ENCODE measurements at places on chromosomes 3 and 15.

DNA sequence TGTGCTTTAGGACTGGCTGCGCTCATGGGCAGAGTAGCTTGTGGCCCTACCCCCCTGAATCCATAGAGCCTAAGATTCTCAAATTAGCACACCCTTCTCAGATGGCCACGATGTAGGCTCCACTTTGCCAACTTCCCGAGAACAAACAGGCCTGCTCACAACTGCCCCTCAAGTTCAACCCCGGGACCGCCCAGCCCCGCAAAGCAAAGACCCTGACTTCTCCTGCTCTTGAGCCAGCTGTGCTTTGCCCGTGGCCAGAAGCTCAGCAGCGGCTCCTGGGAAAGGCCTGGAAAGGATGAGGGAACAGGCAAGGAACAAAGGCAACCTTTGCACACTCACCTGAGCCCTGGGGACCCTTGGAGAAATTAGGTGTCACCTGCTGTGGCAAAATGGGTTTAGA is 32.0 kb downstream of the CYP11A1 start:
- no peak for DNase-seq

- DNase-seq: peak; percentile 55
Observed at GRCh38 chr15:34821831-34822230, 26.5 kb upstream of the ACTC1 start.

GRCh38 chr15:87632364-87632763 is 624.2 kb downstream of the NTRK3 start:
- DNase-seq: no peak

GRCh38 chr3:181176601-181177000 is 187.1 kb upstream of the DNAJC19 start:
- DNase-seq: peak; percentile 44

DNA sequence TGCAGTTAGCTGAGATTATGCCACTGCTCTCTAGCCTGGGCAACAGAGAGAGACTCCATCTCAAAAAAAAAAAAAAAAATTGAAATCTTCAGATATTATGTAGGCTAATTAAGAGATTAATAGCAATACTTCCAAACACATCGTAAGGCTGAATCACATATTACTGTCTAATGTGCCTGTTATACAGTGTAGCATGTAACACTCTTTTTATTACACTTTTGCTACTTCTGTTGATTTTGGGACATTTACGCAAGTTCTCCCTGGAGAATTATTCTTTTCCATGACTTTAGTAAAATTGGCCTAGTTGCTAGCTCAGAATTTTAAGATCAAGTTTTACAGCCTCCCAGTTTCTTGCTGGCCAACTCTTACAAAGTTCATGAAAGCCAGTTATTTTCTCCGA is 605.2 kb downstream of the NAALADL2 start:
- no peak for DNase-seq

DNA sequence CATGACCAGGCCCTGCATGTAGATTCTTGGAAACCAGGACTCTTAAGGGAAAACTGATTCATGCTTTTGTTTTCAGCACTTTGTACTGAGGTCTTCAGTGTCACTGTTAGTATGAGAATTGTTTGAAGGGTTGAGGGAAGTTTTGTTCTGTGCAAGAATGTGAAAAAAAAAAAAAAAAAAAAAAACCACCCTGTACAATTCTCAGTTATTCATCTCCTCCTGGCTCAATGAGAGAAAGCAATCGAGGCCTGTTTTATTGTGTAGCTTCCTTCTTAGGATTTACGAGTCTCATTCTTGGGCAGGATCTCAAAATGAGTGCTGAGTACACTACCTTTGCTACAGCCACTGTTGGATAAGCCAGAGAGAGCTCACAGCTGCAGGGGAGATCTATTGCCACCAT is 469.5 kb downstream of the CNTN4 start:
- DNase-seq: no peak

- no peak for DNase-seq
Observed at GRCh38 chr3:52719618-52720017, 13.7 kb downstream of the SPCS1 start.

DNA sequence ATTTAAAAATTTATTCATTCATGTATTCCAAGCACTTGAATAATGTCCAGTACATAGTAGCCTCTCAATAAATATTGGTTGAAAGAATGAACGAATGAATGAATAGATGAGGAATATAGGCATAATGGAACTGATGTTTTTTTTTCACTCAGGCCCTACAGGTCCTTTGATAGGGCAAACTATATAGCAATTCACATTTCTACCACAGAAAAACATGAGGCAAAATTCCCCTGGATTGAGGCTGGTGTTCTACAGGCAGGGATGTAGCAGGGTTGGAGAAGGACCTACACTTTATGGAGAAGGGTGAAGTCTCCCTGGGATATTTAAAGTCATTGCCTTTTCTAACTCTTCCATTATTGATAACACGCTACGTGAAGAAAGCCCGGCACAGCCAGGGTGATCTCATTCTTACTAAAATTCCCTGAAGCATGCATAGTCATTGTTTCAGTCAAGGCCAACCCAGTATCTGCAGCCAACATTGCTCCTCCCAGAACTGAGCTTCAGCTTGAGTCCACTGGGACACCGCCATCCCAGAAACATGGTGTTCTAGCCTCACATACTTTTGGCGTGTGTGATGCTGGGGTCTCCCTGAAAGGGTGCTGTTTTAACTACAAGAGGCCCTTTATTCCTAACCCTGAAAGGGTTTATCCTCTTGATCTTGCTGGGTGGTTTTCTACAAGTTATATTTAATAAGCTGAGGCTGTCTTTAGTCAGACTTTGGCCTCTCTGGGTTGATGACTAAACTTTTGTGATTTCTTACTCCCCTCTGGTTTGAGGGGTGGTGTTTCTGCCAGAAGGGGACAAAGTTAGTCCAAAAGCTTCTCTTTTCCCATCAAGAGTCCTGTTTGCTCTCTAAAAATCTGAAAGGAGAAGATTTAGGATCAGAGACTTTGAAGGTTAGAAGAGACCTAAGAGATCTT is 25.9 kb upstream of the FBN1 start:
- no peak for DNase-seq

DNA sequence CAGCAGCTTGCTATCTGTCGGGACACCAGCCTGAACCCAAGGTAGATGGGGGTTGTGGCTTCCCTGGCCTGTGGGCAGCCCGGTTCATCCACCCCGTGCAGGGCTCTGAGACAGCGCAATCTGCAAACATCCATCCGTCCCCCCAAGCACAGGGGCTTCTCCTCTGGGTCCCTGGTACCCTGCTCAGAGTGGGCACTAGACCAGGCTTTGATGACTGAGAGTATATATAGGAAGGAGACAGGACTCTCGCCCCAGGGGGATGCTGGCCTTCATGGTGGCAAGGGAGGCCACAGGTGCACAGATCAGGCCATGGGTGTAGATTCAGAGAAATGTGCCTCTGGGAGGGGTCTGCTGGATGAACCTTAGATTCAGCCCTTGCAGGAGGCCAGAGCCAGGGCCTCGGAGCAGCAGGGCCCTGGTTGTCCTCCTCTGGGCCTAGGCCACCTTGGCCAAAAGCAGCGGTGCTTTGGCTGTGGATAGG is 40.3 kb downstream of the CFAP100 start:
- no peak for DNase-seq

- DNase-seq: no peak
Observed at GRCh38 chr3:151843275-151843674, 29.4 kb downstream of the AADAC start.

GRCh38 chr3:195059471-195060216 is 211.3 kb downstream of the XXYLT1 start:
- DNase-seq: no peak

DNA sequence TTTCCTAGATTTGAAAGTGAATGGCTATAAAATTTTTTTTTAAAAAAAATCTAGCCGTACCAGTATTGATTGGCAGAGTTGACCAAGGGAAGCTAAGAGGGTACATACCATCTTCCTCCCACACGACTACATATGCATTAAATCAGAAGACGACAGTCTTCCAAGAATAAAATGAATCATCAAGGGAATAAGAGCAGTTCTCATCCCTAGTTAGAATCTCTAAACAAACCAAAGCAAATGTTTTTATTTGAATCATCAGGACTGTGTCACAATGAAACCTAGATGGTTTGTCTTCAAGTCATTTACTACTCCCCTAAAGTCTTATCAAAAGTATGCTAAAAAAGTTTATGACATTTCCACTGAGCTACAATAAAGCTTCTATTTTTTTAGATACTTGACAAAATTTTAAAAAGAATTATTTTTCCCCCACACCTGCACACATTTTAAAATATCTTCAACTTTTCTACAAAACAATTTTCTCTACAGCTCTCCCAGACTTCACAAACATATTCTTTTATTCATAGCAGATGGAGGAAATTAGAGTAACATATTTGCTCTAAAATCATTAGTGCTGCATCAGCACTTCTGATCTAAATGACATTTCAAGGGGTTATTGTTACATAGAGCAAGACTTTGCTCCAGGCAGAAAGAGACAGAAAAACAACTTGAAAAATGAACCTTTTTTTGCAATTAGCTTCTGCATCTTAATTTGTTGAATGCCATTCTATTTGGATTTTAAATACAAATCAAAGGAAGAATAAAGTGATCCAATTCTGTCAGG is 547.1 kb downstream of the FHIT start:
- no peak for DNase-seq

- peak; percentile 36 for DNase-seq
Observed at GRCh38 chr3:32413845-32414521, 22.3 kb downstream of the CMTM7 start.

DNA sequence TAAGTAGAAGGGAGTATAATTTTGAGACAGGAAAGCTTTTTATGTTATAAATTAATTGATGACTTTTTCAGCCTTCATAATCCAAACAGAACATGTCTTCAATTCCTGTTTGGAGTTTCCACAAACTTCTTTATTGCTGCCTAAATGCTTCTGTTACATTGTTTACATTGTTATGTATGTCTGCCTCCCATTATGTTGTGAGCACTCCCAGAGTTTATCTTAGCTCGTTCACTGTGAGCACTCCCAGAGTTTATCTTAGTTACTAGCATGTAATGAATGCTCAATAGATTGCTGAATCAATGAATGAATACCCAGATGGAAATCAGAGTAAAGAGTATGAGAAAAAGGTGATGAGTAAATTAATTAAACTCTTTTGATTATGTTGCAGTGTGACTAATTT is 1178.0 kb downstream of the ROBO1 start:
- DNase-seq: no peak

- DNase-seq: no peak
Observed at GRCh38 chr3:73516631-73517030, 108.1 kb downstream of the PDZRN3 start.

GRCh38 chr15:49721091-49721490 is 100.2 kb downstream of the DTWD1 start:
- DNase-seq: no peak

DNA sequence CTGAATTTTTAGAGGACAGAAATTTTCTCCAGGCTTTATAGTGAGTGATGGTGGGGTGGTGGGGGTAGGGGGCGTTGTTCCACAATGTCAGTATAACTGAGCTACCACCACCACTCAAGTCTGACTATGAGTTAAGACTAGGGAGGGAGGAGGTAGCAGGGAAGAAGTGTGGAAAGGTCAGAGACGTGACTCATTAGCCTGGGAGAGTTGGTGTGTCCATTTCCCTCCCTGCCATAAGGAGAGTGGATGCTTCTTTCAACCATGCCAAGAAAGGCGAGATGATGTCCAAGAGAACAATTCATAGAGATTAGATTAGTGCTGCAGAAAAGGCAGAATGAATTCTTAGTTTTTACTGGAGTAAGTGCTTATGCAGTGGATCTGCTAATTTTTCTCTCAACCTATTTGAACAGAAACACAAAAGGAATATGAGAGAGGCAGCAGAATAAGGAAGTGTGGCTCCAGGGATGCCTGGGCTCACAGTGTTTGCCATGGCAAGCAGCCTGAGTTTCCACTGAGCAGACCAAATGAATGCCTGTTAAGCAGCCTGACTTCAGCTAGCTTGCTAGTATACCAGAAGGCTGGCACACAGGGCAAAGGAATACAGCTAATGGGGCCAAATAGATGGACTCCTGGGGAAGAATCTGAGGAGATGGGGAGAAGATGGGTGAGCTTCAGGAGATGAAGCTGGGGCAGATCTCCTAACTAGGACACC is 708.9 kb downstream of the NTRK3 start:
- DNase-seq: no peak

GRCh38 chr15:89408372-89409183 is 74.0 kb upstream of the POLG start:
- DNase-seq: no peak

DNA sequence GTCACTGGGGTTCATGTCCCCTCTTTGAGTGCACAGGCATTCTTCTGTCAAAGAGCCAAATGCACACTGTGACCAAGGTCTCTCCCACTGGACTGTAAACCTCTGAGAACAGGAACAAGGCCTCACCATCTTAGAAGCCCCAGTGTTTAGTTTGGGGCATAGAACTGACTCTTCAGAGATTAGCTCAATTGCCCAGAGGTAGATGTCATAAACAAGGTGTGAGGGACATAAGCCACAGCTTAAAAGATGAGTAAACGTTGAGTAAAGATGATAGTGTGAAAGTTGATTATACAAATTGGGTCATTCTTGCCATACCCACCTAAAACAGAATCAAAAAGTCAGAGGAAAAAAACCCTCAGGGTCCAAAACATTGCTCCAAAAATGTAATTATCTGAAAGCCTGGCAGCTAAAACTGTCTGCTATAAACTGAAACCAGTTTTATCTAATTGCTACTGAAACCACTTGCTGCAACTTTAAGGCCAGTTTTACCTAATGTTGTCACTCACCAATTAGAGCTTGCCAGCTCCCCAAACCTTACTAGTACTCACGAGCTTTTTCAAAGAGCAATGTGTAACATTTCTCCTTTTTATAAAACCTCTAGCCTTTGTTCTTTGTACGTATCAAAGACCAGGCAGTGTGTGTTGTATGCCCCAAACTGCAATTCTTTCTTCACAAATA is 415.2 kb downstream of the RAP2B start:
- DNase-seq: no peak

DNA sequence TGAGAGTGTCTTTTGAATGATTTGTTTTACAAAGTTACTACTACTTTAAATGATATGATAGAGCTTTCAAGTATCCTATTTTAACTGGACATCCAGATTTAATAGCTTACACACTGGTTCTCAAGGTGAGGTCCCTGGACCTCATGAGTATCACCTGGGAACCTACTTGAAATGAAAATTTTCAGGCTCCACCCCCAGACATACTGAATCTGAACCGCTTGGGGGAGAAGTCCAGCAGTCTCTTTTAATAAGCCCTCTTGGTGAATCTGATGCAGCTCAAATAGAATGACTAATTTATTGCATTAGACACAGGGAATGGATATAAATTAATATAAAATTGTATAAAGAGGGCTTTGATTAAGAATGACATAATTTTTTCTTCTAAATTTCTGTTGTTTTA is 29.4 kb upstream of the SLITRK3 start:
- no peak for DNase-seq

- DNase-seq: no peak
Observed at GRCh38 chr3:36397841-36398240, 17.5 kb downstream of the STAC start.

- no peak for DNase-seq
Observed at GRCh38 chr15:29012097-29012496, 126.3 kb downstream of the APBA2 start.

GRCh38 chr3:185824051-185825005 is 514 bp downstream of the IGF2BP2 start:
- peak; percentile 20 for DNase-seq
